ENCODE measurements at places on chromosomes 7 and 10.

- no peak for DNase-seq
Measured at GRCh38 chr7:145092766-145093165, 256.9 kb upstream of the TPK1 start.

GRCh38 chr10:12414278-12414989 is 65.1 kb downstream of the CAMK1D start:
- DNase-seq = no peak

DNA sequence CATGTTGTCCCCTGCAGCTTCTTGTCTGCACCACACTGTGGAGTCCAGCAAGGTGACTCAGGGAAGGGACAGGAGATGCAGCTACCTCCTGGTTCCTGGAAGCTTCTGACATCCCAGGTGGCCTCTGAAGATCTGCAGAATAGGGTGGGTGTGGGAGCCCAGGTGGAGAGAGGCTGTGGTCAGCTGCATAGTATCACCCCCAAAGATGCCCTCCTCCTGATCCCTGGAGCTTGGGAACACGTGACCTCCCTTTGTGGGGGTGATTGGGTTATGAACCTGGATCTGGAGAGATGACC is 25.4 kb downstream of the CALML3 start:
- no peak for DNase-seq

DNA sequence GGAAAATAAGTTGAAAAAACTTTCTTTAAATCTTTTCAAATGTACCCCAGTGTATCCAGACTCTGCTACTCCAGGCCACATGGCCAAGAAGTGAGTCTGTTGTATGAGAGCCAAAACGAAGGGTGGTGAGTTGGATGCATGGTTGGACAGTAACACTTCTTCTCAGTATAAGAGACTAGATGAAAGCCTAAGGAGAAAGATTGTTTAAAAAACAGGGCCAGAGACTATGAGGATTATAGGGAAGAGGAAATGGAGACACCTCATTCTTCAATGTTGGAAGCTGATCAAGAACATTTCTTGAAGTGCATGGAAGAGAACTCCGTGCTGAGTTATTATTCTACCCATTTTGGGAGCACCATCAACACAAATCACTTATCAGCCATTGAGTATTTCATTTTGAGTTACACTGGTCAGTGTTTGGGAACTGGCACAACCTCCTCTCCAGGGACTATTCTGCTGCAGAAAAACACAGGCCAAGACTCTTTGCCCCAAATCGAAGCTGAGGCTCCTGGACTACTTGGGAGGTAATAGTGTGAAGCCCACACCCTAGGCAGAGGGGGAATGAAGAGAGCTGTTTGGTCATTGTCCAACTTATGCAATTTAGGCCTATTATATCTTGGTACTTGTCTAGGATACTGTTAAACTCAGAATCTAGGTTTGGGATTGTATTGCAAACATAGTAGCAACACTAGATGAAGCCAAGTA is 123.0 kb upstream of the SEC61G start:
- DNase-seq = no peak

DNA sequence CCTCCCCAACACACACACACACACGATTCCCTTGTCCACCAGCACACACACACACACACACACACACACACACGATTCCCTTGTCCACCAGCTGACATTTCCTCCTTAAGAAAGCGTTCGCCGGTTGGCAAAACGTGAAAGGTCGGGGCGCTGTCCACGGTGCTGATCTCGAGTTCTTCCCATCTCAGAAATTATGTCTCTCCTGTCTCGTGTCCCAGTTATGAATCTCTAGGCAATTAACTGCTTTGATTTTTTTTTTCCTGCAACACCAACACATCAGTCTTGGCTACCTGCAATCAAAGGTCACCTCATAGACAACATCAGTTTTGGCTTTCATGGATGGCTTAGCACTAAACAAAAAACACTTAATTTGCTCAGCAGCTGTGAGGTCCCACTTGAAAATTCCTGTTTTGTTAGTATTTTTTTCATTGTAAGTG is 1.9 kb downstream of the INA start:
- no peak for DNase-seq

DNA sequence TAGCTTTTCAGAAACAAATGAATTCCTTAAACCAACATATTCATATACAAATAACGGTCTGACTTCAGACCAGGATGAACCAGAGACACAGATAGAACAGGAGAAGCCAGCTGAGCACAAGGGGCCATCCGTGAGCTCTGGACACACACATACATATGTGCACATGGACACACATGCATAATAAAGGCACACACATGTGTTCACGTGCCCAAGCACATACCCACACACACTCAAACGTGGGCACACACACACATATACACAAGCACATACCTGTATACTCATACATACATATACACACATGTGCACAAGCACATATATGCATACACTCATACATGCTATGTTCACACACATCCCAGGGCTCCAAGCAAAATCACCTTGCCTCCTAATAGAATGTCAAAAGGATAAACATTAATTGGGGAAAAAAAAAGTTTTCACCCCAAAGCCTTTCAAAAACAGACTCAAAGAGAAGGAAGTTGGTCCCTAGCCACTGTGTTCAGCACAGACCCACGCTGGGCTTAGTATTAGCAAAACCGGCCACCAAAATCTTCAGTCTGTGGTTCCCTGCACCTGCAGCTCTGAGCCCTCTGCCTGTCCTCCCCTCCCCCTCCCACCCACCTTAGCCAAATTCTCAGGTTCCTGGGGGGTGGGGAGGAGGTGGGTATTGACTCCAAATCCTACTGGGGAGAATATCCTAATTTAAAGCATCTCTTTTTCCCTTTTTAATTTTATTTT is 100.4 kb upstream of the MACROH2A2 start:
- no peak for DNase-seq

- DNase-seq = no peak
Measured at GRCh38 chr7:134174795-134175261, 47.7 kb downstream of the LRGUK start.

GRCh38 chr10:8418631-8419030 is 364.1 kb downstream of the GATA3 start:
- no peak for DNase-seq

DNA sequence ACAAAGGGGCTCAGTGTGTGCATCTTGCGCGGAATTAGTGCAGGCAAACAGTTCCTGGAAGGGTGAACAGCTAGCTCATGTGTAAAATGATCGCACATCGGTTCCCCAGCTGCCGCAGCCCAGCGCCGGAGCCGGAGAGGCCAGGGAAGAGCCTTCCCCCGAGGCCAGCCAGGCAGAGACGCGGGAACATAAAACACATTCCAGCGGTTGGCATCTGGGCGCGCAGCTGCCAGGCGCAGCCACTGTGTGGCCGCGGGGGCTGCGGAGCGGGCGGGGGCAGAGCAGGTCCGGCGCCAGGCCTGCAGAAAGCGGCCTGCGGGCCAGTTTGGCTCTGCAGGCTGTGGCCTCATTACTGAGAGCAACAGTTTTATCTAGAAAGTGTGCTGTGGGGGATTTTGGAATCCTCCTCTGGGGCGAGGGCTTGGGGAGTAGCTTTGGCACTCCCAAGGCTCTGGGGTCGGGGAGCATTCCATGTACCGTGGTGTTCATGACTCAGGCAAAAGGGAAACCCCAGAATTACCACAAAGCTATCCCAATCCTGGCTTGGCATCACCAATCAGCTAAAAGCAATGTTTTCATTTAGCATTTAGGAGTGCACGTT is 74.3 kb downstream of the SAMD9 start:
- no peak for DNase-seq

GRCh38 chr10:112135604-112136003 is 48.0 kb downstream of the GPAM start:
- no peak for DNase-seq

DNA sequence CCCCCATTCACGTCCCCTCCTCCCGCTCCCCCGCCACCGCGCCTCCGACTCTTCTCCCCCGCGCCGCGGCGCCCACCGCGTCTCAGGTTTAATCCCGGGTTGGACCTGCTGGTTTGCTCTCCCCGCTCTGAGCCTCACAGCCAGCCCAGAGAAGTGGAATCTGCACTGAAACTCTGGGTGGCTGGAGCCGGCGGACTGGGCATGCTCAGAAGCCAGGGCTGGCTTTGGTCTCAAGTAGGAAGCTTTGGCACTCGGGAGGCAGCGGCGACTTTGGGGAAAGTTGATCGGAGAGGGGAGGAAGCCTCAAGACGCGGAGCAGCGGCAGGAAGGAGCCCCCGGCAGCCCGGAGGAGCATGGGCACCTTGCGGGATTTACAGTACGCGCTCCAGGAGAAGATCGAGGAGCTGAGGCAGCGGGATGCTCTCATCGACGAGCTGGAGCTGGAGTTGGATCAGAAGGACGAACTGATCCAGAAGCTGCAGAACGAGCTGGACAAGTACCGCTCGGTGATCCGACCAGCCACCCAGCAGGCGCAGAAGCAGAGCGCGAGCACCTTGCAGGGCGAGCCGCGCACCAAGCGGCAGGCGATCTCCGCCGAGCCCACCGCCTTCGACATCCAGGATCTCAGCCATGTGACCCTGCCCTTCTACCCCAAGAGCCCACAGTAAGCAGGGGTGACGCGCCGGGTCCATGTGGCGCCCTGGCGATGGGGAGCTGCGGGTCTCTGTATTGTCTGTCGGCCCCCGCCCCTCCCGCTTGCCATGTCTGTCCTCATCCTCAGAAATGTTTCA is at the start of gene PRKG1:
TSS of gene PRKG1 (plus strand) at position 250 of the 791 bp plus-strand sequence.
- no peak for DNase-seq

- DNase-seq = no peak
Measured at GRCh38 chr7:93914581-93915066, 6.9 kb upstream of the GNG11 start.

- DNase-seq = no peak
Measured at GRCh38 chr7:1733206-1733907, 63.3 kb downstream of the ELFN1 start.

GRCh38 chr7:130297628-130298543 is 4.9 kb downstream of the CPA4 start:
- DNase-seq = no peak

DNA sequence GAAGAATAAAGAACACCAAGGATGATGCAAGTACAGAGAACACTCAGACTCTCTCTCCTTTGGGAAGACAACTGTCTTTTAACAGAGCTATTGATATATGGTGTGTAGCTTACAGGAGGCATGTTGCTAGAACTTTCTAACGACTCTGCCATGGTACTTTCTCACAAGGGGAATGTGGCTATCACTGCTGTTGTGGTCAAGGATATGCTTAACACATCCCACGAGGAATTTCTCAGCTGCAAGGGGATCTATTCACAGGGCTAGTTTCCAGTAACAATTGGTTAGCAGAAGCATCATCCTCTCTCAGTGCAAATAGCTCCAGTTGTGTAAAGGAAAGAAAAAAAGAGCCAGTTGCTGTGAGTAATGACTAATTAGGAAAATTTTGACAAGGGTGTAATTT is 826.0 kb downstream of the SORCS1 start:
- DNase-seq = no peak

DNA sequence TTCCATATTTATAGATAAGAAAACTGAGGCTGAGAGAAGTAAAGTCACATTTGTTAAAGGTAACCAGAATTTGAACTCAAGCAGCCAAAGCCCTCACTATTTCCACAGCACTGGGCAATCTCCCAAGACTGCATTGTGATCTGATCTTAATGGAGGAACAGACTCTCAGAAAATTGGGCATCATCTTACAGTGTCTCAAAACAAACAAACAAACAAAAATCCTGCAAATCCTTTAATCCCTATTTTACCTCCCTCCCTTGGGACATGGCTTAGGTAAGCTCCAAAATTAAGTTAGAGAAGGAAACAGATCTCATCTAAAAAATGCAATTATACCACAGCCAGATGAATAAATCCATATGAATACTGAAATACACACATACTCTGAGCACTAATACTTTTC is 57.5 kb downstream of the FHIP2A start:
- no peak for DNase-seq

DNA sequence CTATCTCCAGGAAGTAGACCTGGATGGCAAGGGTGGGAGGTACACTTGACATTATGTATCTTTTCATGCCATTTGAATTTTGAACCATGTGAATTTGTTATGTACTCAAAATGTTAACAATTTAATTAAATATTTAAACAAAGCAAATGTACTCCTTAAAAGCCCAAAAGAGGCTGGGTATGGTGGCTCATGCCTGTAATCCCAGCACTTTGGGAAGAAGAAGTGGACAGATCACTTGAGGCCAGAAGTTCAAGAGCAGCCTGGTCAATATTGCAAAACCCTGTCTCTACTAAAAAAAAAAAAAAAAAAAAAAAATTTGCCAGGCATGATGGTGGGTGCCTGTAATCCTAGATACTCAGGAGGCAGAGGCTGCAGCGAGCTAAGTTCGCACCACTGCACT is 136.9 kb upstream of the ASAH2 start:
- no peak for DNase-seq

DNA sequence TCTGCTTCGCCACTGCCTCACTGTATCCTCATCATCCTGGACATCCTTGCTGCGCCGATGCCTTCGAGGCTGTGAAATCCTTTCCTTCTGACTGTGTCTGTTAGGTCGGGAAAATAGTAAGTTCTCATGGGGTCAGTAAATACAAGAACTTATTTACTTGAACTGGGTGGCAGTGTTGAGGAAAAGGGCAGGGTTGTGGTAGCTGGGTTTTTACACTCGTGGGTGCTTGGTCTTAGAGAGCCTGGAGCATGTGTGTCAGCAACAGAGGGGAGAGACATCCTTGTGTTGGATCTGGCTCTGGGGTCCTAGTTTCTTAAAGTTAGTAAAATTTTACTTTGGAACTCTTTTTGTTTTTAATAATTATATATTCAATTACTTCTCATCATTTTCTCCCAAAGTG is 112.9 kb upstream of the GATA3 start:
- DNase-seq = no peak

DNA sequence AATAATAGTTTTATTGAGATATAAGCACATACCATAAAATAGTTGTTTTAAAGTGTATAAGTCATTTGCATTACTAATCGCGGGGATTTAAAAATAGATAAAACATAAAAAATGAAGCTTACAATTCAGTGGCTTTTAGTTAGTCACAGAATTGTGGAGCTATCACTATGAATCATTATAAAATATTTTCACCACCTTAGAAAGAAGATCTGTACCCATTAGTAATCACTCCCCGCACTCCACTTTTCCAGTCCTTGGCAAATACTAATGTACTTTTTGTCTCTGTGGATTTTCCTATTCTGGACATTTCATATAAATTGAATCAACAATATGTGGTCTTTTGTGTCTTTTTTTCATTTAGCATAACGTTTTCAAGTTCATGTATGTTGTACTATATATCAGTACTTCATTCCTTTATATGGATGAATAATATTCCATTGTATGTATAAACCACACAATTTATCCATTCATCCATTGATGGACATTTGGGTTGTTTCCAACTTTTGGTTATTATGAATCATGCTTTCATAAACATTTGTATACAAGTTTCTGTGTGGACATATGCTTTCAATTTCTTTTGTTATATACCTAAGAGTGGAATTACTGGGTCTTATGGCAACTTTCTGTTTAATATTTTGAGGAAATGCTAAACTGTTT is 162.5 kb downstream of the MAGI2 start:
- no peak for DNase-seq

- DNase-seq = no peak
Measured at GRCh38 chr10:94042001-94042833, 48.5 kb downstream of the PLCE1 start.

DNA sequence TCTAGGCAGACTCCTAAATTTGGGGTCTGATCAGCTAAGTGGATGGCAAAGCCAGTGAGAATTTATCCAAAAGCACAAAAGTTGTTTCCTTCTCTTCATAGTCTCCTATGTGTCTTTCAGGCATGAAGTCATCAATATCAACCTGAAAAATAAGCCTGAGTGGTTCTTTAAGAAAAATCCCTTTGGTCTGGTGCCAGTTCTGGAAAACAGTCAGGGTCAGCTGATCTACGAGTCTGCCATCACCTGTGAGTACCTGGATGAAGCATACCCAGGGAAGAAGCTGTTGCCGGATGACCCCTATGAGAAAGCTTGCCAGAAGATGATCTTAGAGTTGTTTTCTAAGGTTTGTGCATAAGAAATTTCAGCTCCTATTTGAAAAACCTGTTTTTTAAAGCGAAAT is 4.8 kb downstream of the GSTO1 start:
- no peak for DNase-seq

Data from stimulated activated CD4-positive, alpha-beta T cell treated with anti-CD3 and anti-CD28 coated beads, Interleukin-1b, Interleukin-23, amount 100 ng/mL, for 24 hours (primary cell).